Stimulated activated CD8-positive, alpha-beta memory T cell treated with anti-CD3 and anti-CD28 coated beads, Interleukin-7, amount 100 ng/mL, for 1 hour (primary cell): ENCODE measurements at places on chromosomes 6 and 20.

DNA sequence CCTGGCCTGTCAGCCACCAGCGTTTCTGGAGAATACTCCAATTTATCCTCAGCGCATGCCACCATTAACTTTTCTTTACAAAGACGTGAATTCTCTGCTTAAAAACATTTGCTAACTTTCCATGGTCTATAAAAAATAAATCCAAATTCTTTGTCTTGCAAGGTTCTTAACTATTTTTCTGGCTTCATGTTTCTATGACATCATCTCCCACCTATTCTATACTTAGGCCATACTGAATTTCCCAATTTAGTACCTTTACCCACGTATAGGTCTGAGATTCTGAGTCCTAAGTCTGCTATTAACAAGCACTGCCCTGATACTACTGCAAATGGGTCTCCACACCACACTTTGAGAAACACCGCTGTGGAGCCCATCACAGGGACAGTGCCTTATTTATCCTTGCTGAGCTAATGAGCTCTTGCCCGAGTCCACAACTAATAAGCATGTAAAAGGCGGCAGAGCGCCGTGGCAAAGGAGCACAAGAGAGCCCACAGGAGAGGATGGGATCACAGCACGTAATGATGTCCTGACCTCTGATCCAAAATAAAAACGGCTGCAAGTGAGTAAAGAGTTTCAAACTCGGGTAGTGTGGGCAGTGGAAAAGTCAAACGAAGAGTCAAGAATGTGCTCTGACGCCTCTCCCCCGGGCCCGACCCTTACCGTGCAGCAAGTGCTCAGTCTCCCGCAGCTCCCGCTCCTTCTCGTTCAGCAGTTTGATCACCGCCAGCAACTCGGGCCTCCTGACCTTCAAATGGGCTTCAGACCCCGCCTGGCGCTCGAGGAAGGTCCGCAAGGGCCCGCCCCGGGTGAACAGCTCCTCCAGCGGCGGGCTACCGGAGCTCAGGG is 519 bp downstream of the MTRF1L start:
- no peak for DNase-seq

DNA sequence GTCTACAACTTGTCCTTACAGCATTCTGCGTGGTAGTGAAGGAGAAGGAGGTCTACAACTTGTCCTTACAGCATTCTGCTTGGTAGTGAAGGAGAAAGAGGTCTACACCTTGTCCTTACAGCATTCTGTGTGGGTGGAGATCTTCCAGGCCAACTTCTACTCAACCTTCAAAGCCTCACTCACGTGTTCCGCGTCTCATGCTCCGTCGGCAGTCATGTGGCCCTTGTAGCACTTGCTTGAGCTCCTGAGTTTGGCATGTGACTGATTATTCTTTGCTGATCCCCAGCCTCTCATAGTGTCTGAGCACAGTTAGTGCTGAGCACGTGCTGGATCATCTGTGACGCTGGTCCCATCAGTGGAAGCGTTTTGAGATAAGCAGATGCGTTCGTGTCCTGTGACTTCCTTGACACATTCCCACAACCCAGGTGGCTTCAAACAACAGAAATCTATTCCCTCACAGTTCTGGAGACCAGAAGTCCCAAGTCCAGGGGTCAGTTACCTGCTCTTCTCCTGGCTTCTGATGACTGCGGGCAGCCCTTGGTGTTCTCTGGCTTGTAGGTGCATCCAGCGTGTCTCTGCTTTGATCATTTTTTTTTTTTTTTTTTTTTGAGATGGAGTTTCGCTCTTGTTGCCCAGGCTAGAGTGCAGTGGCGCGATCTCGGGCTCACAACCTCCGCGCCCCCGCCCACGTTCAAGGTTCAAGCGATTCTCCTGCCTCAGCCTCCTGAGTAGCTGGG is 2.6 kb downstream of the SS18L1 start:
- no peak for DNase-seq

- DNase-seq, result no peak
Observed at GRCh38 chr20:58566981-58567380, 51.8 kb upstream of the APCDD1L start.

DNA sequence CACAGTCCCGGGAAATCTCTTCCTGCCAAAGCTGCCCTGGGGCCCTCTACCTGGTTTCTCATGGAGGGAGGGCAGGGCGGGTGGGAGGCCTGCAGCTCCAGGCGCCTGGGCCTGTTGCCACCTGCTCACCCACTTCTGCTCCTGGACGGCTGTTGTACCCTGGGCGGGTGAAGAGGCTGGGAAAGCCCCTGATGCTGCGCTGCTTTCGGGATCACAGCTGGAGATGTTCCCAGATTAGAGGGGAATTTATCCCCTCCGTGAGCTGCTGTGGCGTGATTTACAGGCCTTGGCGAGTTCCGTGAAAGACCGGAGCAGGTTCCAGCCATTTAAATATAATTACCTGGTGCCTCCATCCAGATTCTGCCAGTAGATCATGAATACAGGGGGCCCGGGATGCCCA is 12.3 kb upstream of the VSTM2L start:
- no peak for DNase-seq

DNA sequence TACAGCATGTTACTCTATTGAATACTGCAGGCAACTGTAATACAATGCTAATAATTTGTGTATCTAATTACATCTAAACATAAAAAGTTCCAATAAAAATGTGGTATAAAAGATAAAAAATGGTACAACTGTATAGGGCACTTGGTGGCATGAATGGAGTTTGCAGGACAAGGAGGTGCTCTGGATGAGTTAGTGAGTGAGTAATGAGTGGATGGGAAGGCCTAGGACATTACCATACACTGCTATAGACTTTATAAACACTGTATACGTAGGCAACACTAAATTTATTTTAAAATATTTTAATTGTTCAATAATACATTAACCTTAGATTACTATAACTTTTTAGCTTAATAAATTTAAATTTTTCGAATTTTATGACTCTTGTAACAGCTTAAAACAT is 579.6 kb upstream of the MAN1A1 start:
- no peak for DNase-seq

GRCh38 chr20:4063631-4064030 is 48.3 kb upstream of the RNF24 start:
- no peak for DNase-seq

- DNase-seq, result no peak
Observed at GRCh38 chr6:142074516-142074915, 58.2 kb upstream of the GJE1 start.

DNA sequence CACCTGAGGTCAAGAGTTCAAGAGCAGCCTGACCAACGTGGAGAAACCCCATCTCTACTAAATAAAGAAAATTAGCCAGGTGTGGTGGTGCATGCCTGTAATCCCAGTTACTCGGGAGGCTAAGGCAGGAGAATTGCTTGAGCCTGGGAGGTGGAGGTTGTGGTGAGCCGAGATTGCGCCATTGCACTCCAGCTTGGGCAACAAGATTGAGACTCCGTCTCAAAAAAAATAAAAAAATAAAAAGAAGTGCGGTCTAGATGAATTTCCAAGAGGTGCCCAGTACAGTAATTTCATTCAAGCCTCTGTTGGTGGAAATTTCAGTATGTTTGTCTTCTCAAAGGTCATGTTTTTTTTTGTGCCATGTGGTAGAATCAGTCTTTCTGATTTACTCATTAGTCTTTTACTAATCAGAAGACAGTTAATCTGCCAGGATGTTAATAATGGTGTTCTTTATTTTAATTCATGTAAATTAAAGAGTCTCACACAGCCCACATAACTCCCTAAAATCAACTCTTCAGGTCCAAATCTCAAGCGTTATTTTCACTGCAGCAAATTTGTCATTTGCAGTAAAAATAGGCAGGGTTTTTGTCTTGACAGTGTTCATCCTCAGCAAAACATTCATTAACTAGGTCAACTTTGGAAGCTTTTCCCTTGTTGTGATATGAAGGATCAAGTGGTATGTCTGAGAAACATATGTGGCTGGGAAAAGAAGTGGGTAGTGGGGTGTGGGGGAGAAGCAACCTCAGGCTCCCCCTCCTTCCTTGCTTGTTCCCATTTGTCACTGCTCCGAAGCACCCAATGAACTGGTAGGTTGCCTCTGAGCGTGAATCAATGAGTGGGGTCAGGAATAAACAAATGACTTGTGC is 13.3 kb downstream of the TP53INP2 start:
- no peak for DNase-seq

DNA sequence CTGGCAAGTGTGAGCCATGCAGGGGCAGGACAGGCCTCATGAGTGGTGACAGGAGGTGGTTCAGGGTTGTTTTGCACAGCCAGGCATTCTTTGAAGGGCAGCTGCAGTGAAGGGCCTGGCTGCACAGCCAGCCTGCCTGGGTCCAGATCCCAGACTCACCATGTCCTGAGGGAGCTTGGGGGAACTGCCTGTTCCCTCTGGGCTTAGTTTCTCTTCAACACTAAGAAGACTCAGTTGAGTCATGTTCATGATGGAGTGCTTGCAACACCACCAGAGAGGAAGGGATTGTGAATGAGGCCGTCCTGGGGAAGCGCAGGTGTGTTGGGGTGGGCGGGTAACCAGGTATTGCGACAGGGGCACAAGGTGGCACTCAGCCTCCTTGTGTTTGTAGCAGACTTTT is 102.4 kb downstream of the CDH26 start:
- no peak for DNase-seq

DNA sequence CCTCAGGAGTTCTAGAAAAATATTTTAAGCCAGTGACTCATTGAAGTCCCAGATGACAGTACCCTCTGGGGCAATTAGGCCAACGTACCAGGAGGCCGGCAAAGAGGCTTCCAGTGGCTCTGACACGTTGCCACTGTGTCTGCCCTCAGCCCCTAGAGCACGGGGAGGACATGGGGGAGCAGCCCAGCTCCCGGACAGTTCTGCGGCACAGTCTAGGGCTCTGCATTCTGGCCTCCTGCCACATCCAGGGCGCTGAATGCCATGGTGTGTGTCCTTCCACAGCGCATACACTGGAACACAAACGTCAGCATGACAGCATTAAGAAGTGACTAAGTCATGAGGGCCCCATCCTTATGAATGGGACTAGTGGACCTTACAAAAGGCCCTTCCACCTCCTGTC is 156.2 kb downstream of the RNASET2 start:
- DNase-seq, result no peak

DNA sequence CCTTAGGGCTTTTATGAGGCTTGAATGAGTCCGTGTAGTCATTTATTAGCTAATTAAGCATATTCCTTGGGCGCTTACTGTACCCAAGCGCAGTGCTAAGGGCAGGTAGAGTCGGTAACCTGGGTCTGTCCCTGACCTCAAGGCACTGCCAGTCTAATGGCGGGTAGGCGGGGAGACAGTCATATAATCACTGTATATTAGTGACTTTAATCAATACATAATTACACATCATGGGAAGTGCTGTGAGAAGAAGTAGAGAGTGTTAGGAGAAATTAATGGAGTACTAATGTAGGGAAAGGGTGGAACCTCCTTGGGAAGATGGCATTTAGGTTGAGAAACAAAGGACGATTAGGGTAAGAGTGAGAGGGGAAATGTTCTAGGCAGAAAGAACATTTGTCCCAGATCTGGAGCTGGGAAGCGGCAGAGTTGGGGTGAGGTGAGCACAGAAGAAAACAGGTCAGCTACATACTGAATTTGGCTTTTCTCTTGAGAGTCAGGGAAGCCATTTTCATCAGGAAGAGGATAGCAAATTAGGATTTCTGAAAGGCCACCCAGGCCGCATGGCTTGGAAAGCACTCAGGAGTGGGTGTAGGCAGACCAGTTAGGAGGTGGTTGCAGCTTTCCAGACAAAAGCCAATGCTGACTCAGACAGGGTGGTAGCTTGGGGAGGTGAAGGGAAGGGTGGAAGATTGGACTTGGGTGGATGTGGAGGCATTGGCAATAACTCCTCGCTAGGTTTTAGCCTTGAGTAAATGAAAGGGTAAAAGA is 954 bp upstream of the BLCAP start:
- no peak for DNase-seq

DNA sequence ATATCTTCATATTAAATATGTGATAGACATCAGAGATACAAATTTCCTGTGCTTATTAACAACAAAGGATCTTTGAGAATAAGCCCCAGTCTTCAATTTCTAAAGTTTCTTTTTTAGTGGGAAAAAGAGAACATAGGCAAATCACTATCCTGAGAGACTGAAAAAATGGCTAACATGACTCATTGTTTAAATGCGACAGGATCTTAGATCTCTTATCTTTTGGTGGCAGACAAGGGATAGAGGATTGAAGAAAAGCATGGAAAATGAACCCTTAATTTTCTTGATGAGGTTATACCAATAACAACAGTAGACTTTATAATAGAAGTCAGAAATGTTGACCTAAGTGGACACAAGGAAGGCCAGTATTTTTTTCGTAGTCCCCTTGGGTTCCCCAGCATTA is 178.6 kb upstream of the MAP3K7 start:
- DNase-seq, result no peak

DNA sequence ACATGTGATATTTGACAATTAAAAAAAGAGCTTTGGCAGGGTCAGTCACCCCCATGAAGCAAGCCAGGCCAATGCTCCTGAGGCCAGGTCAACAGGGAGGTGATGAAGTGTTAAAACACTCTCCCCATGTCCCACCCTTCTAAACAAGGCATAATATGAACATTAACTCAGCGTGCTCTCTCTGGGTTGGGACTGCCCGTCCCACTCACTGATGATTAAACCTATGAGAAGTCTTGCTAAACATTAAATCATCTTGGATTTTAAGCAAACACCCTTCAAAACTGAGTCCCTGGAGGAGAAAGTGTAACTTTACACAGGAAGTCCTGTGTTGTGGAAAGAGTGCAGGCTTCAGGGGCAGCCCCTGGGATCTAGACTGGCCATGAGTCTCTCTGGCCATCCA is 558.5 kb downstream of the CD83 start:
- no peak for DNase-seq

DNA sequence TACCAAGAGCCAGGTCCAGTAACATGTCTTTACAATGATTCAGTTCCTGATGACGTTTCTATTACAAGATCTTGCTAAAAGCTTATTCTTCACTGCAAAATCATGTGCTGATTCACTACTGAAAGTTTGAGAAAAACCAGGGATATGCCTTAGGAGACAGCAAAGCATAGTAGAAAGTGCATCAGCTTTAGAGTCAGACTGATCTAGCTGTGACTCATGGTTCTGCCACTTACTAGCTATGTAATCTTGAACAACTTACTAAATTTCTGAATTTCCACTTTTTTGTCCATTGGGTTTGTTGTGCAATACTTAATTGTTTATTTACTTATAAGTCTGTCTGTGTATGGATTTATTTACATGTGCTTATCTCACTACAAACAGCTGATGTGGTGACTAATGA is 198.5 kb upstream of the RSPO3 start:
- no peak for DNase-seq

DNA sequence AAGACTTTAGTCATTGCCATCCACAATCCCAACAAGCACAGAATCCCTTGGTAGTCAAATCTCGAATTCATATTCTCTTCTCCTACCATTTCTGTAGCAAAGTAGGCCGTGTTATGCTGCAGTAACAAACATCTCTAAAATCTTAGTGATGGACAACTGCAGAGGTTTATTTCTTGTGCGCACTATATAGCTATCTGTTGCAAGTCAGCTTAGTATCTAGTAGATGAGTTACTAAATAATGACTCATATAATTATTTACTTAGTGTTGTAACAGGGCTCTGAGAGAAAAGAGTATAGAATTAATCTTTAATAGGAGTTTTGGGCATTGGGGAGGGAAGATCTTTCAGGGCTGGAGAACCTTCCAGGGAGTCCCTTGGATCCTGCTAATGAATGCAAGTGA is 73.3 kb downstream of the CAP2 start:
- DNase-seq, result no peak
